ENCODE measurements at places on chromosomes 4 and X.

GRCh38 chr4:20127626-20128025, 124.1 kb upstream of the SLIT2 start:
- no peak for DNase-seq

GRCh38 chr4:177505171-177505615, 63.0 kb upstream of the AGA start:
- no peak for DNase-seq

DNA sequence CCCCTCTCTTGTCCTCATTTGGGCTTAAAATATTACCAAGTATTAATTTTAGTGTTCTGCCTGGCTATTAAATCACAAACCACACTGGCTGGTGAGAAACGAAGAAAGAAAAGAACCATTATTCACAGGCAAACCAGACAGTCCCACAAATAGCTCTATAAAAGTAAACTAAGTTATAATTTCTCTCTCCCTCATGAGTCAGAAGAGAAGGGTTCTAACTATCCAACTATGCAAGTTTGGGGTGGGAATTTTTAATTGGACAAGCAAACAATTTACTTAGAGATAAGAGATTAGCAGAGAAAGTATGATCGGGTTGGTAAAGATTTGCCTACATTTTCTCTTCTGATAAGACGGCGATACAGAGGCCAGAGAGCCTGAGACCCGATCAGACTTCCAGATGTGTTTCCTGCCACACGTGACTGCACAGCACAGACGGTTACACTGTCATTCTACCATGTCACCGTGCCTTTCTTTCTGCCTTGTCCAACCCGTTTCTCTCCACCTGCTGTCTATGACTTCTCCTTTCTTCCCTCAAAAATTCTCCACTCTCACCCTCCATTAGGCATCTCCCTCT, 52.3 kb downstream of the MEPE start:
- no peak for DNase-seq

DNA sequence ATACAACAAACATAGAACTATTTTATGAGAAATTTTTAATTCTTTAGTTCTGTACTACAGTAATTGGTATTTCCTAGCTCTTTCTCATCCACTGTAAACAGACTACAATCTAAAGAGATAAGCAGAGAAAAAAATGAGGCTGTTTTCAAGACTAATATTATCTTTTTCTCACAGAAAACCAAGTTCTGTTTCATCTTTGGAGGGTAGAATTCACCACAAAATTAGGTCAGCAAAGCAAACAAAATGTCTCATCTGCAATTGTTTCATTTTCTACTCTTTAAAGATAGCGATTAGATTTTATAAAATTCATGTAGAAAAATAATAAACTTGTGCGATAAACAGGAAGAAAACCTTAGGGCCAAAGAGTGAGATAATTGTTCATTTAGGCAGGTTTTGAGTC, 10.8 kb downstream of the APOO start:
- DNase-seq: no peak

DNA sequence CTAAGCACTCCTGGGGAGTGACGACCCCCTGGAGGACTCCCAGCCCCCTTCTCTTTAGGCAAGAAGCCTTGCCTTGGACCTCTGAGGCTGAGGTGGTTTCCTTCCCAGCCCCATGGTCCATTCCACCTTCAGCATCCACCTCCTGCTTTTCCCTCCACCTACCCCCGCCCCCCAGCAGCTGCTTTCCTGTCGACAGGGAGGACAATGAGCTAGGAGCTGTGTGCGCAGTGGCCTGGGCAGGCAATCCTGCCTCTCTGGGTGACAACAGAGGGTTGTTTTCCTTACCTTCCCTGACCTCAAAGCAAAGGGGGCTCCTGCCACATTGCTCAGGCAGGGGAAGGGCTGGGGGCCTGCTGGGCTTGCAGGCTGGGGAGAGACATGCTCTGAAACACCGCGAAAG, 123.5 kb downstream of the BCOR start:
- no peak for DNase-seq

DNA sequence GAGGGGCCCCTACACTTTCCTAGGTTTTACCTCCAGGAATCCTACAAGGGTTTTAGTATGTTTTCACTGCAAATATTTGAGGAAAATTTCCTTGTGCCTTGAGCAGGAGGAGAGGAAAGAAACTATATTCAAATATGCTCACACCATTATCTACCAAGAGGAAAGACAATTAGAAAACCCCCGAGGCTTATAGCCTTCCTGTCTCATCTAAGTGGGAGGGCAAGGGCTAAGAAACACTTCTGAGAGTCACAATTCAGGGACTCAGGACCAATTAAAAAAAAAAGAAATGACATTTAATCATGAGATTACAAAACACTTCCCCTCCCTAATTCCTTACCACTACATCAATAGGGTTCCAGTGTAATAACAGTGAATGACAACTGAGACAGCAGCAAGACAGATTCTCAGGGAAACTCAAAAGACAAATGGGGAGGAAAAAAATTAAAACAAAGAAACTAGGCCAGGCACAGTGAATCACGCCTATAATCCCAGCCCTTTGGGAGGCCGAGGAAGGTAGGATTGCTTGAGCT, 45.6 kb downstream of the ATRX start:
- DNase-seq: no peak

DNA sequence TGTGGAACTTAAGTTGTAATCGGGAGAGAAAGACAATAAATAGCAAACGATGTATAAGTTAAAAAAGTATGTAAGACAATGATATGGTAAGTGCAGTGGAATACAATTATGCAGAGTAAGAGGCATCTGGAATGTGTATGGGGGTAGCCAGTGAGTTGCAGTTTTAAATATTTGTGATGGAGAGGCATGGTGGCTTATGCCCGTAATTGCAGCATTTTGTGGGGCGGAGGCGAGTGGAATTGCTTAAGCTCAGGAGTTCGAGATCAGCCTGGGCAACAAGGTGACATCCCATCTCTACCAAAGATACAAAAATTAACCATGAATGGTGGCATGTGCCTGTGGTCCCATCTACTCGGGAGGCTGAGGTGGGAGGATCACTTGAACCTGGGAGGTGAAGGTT, 52.5 kb upstream of the WDFY3 start:
- DNase-seq: no peak

GRCh38 chr4:71232056-71232430, 106.8 kb upstream of the SLC4A4 start:
- no peak for DNase-seq

- no peak for DNase-seq
Measured at GRCh38 chr4:108335081-108335480, 166.3 kb upstream of the LEF1 start.

All from forelimb muscle (tissue), 1 donor.